ENCODE measurements at places on chromosomes 12 and 14.

DNA sequence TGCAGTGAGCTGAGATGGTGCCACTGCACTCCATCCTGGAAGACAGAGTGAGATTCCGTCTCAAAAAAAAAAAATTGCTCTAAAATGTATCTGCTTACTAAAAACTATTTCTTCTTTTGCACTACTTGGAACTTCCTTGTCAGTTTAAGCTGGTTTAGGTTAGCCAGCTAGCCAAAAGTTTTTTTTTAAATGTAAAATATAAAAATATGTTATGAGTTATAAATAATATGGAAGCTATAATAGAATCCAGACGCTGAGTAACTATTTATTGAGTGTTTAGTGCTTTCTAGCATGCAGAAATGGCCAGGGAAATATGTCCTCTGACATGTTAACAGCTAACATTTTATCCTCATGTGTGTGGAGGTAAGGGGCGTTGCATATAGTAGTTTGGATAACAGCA, 85.6 kb downstream of the PLEKHA5 start:
- no peak for DNase-seq

GRCh38 chr12:6354495-6355393, 12.9 kb upstream of the TNFRSF1A start:
- DNase-seq: no peak

DNA sequence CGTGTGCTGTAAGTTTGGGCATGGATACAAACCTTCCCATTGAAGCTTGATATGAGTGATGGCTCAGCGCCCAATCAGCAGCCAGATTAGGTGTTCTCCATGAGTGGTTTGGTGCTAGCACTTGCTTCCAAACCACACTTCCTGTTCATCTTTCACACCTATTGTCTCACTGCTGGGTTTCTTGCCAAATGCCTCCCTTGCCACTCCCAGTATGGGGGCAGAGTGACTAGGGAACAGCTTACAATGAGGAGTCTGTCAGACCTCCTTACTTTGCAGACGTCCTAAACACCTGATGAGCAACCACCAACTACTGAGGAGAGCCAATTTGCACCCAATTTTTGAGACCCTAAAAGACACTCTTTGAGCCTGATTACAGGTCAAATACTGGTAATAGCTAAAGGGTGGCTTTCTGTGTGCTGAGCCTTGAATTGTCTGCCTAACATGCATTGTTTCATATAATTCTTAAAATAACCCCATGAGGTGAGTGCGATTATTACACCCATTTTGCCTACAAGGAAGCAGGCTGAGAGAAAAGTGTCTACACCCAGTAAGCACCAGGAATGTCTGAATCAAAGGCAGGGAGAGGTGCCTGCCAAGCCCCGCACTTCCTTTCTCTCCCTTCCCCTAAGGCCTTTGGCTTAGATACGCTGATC, 48.4 kb upstream of the FOS start:
- DNase-seq: peak; percentile 76

DNA sequence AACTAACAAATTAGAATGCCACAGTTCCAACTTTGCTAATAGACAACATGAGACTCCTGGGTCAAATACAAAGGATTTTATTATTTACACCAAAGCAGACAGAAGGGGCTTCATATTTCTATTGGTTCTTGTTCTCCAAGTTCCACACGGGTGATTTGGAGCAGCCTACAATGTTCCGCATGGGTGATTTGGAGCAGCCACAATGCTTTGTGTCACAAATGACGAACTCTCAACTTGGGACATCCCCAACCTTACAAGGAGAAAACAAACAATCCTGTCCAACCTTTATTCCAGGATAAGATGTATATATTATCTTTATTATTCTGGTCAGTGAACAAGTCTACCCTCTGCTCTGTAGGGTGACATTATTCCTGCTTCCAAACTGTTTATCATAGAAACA, 694.3 kb upstream of the MGAT4C start:
- DNase-seq: no peak

GRCh38 chr14:71883094-71883493, 49.1 kb upstream of the RGS6 start:
- DNase-seq: no peak

DNA sequence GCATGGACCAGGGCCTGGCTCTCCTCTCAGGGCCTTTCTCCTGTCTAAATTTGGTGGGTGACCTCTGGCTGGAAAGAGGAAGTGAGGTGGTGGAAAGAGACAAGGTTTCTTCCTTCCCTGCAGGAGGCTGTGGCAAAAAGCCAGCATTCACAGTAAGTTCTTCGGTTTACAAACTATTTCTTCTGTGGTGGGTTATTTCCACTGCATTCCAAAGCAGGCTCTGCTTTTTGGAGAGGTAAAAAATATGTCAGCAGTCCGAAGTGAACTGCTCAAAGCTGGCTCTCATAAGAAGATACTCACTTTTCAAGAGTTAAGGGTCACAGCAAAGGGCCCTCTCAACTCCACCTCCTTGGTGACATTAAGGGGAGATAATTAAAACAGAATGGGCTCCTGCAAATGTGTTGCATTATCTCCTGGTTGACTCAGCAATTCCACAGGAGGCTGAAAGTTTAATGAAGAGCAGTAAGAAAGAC, 48.9 kb upstream of the POC1B start:
- no peak for DNase-seq

DNA sequence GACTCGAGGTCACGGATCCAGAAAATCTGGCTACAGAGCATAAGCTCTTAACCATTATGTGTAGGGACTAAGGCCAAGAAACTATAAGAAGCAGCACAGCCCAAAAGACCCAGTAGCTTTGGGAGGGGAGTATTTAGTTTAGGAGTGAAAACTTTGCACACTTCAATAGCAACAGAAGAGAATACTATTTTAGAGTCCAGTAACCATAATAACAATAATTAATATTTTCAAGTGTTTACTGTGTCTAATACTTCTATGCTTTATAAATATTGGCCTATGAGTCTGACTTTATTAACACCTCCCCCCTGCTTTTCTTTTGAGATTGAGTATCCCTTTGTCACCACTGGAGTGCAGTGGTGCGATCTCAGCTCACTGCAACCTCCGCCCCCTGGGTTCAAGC, 82.8 kb downstream of the SUDS3 start:
- DNase-seq: no peak

- DNase-seq: no peak
These were observed 16.7 kb downstream of the ARG2 start for GRCh38 chr14:67636361-67636919.

GRCh38 chr14:81243499-81243898, 22.7 kb upstream of the GTF2A1 start:
- DNase-seq: no peak

- DNase-seq: peak; percentile 28
These were observed 55.7 kb downstream of the PAX9 start for GRCh38 chr14:36717363-36717762.
